ENCODE measurements at places on chromosomes 16 and 17. TPM values are rescaled to one million over a fixed set of nuclear protein-coding genes. Genes with fewer than 3 reads are reported as not detected.

- peak; percentile 75 for DNase-seq
- peak within 1 kb of the TSS; percentile 100 for H3K27ac ChIP-seq
- H3K4me3 ChIP-seq = peak within 1 kb of the TSS; percentile 97
- peaks cover 40% of the 10 kb centered on the region for H3K36me3 ChIP-seq
Measured at GRCh38 chr17:18258356-18259038, at the start of gene FLII. Gene FLII (minus strand): TSS chr17:18258738. CDS start chr17:18258690, 48 bp downstream.

DNA sequence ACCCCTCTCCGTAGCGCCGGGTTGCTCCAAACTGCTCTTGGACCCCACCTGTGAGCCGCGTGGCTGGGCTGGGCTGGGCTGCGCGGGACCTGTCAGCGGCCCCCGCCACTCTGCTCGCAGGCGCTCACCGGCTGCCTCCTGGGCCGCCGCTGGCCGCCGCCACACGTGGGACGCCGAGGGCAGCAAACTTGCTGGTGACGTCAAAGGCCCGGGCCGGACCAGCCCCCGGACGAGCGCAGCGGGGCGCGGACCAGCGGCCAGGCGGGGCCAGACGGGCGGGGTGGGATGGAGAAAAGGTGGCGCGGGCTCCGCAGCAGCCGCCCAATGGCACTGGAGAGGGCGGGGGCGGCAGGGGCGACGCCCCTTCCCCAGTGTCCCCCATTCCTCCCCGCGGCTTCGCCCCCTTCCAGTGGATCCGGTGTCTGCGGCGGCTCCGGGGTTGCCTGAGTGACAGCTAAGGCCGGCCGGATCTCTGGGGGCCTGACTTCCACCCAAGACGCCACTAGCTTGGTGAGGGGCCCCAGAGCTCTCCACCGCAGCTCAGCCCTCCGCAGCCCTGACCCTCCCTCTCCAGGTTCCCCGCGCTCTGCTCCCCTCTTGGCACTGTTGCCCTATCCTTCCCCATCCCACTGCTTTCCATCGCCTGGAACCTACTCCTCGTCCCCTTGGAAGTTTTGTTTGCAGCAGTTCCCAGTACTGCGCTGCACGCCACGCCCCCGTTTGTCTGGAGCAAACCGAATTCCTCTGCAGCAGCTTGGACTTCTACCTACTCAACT lies at the start of gene HS3ST3A1:
HS3ST3A1 (minus strand) TSS at position 154 of the 776 bp plus-strand sequence. CDS start 800 bp downstream, outside the sequence.
- DNase-seq = no peak
- no peak within 1 kb of the TSS for H3K27ac ChIP-seq
- H3K4me3 ChIP-seq = peak within 1 kb of the TSS; percentile 45
- H3K27me3 ChIP-seq = peaks cover 20% of the 10 kb centered on the region

DNA sequence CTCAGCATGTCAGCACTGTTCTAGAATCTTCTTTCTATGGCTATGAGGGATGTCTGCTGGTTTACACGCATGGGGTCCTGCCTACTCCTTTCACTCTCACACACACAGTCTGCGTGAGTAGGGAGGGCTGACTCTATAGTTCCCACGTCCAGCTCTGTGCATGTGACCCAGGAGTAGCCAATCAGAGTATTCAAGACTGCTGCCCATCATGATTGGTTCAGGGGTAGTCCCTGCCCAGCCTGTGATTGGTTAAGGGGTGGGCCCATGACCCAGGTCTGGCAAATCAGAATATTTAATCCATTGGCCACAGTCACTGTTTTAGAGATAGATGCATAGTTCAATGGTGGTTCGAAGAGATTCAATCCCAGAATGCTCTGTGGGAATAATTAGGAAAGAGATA lies 151.3 kb upstream of the IRX3 start:
- H3K36me3 ChIP-seq = no peaks in the 10 kb centered on the region
- H3K27me3 ChIP-seq = no peaks in the 10 kb centered on the region
- no peak for DNase-seq

The SLC16A6 gene
- total RNA-seq = not detected

GRCh38 chr17:19278729-19279128 lies 41.6 kb downstream of the EPN2 start:
- H3K36me3 ChIP-seq = peaks cover 6% of the 10 kb centered on the region
- no peak overlapping the region for H3K4me3 ChIP-seq
- no peak for DNase-seq
- no peaks in the 10 kb centered on the region for H3K4me1 ChIP-seq
- H3K27ac ChIP-seq = no peak overlapping the region

The ZG16 gene
- 0.21 TPM for total RNA-seq

The MARCHF10 gene
- not detected for total RNA-seq

DNA sequence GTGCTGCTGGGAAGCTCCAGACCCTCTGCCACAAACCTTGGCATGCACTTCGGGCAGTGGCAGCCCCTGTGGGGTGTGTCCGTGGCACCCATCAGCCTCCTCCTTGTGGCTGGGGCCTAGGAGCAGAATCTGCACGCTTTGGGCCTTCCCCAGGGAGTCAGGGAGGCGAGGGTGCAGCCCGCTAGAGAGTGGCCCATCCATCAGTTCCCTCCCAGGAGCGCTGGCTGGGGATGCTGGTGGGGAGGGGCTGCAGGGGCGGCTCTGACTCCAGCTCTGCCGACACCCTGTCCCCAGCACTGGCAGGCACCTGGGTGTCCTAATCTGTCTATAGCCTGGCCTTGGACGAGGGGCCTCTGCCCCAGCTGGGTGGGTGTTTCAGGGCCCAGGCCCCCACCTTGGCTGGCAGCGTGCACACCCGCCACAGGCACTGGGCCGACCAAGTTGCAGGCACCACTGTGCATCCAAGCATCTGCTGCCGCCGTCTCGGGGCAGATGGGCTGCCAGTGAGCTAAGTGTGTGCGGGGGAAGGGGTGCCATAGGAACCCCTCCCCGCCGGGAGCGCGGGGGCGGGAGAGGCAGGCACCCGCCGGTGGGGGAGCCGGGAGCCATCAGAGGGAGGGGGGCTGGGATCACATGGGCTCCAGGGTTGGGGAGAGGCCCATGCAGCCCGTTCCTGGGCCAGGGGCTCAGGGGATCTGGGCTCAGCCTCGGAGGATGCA lies 30.2 kb downstream of the ENDOV start:
- no peak overlapping the region for H3K4me3 ChIP-seq
- no peak for DNase-seq

The FBXO31 gene
- total RNA-seq = 224 TPM
